ENCODE measurements at places on chromosomes 1 and 21.

DNA sequence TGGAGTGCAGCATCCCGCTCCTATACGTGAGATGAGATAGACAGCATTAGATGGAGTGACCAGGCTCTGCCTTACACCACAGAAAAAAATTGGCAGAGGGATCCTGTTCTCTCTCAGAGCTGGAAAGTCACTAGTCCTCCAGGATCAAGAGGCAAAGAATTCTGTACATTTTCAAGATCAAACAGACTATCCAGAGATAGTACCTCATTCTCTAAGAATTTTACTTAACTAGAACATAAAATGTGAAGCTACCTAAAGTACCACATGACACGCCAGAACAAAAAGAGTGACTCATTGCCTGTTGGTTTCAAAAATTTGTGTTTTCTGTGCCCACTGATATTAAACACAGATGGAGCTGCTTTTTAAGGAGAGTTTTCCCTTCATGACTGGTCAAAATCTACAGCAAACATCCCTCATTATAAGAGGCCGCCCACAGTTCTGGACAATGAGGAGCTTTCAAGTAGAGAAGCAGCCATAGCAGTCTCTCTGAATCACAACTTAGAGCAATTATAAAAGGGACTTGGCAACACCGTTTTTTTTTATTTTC, 32.3 kb downstream of the CD160 start:
- peak; percentile 98 for DNase-seq

DNA sequence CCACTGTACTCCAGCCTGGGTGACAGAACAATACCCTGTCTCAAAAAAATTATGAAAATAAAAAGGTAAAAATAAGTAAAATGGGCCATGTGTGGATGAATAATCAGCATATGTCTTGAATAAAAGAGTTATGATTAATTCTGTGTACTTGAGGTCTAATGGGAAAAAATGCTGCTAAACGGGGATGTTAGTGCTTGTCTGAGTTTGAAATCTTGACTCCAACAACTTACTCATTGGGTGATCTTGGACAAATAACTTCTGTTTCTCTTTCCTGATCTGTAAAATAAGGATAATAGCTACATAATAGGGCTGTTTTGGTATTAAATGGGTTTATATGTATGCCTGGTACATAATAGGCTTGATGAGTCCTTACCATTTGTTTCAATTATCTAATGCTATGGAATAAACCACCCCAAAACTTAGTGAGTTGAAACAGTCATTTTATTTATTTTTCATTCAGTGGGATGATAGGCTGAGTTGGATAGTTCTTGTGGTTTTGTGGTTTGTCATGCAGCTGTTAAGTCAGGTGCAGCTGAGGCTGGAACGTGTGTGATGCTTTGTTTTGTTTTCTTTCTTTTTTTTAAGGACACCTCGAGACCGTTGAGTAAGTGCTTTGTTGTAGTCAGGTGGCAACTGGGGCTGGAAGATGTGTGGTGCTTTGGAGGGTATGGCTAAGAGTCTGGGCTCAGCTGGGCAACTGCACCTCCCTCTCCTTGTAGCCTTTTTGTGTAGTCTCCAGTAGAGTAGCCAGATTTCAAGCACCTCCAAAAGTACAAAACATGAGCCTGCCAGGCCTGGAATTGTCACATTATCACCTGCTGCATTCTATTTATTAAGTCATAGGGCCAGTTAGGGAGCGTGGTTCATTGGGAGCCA, 4.9 kb downstream of the MDM4 start:
- DNase-seq = peak; percentile 42

- DNase-seq = peak; percentile 92
Measured at GRCh38 chr21:29187944-29188343, 57.5 kb downstream of the MAP3K7CL start.

- DNase-seq = peak; percentile 41
Measured at GRCh38 chr1:109807822-109808680, 44.3 kb upstream of the EPS8L3 start.

- no peak for DNase-seq
Measured at GRCh38 chr1:65483993-65484754, 63.7 kb downstream of the LEPR start.

DNA sequence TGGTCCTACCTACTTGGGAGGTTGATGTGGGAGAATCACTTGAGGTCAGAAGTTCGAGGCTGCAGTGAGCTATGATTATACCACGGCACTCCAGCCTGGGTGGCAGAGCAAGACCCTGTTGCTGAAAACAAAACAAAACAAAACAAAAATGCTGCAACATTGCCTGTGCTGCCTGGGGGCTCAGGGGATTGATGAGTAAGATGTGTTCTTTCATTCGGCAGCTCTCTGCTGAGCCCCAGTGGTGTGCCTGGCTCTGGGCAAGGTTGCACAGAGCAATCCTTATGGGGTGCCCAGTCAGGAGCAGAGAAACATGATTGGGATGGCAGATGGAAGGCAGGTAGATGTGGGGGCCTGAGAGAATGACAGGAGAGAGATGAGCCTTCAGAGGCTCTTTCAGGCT, 28.6 kb upstream of the KDM4A start:
- DNase-seq = no peak

GRCh38 chr1:117511273-117511672, 94.6 kb upstream of the TENT5C start:
- no peak for DNase-seq

GRCh38 chr1:65232461-65232990, 76.8 kb upstream of the DNAJC6 start:
- peak; percentile 18 for DNase-seq

- DNase-seq = no peak
Measured at GRCh38 chr1:192224396-192224795, 66.1 kb downstream of the RGS18 start.

DNA sequence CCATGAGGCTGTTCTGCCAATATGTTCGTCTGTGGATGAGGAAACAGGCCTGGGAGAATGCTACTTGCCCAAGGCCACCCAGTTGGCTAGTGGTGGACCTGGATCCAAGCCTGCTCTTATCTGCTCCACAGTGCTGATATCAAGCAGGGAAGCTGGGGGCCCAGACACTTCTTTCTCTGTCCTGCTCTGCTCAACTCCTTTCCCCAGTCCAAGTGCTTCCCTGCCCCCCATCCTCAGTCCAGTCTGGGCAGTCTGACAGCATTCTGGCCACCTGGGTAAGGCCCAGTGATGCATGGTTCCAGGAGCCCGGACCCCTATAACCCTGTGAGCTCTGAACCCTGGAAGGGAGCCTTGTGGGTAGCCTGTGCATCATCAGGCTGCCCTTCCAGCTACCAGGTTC, 4.2 kb upstream of the PAQR7 start:
- DNase-seq = no peak

DNA sequence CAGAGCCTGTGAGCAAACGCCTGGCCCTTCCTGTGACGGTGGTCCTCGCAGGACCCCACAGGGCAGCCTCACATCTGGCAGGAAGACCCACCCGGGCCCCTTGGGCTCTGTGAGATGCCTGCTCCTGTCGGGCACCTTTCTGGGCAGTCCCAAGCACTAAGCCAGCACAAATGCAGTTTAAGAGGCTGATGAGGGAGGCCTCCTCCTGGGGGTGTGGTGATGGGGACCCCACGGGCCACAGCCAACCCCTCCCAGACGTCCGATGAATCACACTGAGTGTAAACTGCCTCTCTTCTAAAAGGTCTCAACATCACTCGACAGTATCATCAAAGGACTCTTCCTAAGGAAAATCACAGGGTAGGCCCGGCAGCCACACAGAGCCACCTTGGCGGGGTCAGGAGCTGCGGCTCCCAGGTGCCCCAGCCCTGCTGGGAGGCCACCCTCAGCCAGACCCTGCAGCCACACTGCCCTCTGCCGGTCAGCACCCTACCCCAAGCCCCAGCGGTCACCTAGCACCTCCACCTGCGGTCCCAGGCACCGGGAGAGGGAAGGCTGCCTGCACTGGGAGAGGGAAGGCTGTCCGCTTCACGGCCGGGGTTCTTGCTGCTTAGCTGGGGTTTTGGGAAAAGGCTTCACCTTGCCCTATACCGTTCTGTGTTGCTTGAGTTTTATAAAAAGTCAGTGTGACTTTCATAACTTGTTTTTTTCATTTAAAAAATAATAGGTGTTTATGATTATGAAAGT, 3.9 kb upstream of the PRKCZ start:
- DNase-seq = no peak

GRCh38 chr1:178973652-178974101, 52.0 kb upstream of the FAM20B start:
- DNase-seq = peak; percentile 28

- peak; percentile 24 for DNase-seq
Measured at GRCh38 chr1:202952818-202953217, 5.3 kb downstream of the ADIPOR1 start.

DNA sequence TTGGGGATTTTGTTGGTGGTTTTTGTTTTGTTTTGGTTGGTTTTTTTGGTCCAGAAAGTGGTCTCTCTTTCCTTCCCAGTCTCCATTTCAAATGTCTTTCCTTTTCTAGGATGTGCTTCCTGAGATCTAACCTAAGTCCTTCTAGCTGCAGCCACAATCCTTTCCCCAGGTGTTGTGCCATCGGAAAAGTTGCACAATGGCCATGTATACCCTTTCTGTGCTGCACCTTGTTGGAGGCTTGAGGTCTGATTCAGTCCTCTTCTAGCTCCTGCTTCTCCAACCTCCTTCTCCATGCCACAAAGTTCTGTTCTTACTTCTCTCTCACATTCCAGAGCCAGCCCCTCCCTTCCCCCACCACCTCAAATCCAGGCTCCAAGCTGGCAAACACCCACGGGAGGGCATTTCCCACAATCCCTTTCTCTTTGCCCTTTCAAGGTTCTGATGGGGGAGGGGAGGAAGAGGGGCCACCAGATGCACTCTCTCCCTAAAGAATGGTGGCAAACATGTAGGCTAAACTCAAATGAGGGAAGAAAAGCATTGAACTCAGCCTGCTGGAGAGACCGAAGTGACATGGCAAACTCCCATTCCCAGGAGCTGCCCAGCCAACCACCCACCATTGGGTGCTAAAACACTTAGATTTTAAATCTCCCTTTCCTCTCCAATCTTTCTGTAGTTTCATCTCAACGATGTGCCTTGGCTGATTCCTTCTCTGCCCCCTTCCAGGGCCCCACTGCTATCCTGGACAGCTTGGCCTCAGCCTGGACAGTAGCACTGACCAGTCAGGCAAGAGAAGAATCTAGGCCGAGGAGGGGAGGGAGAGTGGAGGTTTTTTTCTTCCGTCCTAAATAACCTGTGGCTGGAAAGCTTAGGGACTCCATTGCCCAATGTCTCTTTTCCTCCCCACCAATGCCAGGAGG, 2.9 kb downstream of the KCNJ10 start:
- DNase-seq = no peak

DNA sequence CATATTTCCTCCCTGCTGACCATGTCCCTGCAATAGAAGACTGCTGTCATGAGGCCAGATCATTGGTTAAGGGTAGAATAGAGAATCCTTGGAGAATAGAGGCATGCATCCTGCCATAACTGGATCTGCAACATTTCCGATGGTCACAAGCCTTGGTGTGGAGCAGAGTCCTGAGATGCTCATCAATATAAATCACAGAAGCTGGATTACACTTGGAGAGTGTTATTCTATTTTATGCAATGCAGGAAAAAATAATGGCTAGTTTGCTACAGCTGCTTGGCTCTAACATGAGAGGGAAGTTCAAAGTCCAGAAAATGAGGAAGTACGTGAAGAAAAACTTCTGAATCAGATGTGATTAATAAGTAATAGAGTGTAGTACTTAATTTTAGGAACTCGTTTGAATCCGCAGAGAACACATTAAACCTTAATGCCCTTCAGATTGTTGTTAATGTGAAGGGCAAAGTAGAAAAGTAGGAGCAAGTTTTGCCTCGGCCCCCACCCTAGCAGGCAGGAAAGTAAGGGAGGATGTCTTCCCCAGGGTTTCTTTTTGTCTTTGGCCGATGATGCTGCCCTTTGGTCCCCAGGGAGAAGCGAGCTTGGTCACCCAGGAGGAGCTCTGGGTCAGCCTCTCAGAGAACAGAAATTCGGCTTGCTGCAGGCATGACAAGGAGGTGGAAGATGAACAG, 59.5 kb downstream of the KCNK1 start:
- no peak for DNase-seq

DNA sequence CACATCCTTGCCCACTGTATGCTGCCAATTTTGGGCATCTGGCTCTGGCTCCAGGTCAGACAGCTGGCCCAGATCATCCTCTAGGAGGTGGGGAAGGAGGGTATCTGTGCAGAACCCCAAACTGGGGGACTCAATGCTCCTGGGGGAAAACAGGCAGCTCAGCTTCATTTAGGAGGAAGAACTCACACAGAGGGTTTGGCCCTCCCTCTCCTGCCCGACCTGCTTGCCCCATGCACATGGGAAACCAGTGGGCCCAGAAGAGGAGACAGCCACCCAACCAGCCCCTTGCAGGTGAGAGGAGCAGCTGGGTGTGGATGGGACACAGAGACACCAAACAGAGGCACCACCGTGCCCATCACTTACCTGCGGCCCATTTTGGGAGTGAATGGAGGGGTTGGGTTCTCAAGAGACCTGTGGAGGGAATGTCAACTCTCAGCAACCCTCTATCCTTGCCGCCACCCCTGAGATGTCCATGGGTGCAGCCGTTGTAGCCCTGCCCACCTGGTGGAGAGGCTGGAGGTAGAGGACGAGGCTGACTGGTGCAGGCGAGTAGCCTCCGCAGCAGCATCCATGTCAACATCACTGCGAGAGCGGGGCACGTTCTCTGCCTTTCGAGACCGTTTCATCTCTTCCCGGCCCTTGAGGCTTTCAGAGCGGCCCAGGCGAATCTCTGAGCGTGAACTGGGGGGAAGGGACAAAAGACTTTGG, 27.5 kb downstream of the LRRC71 start:
- no peak for DNase-seq

GRCh38 chr21:16590186-16590585, 860.4 kb downstream of the USP25 start:
- no peak for DNase-seq

- DNase-seq = peak; percentile 7
Measured at GRCh38 chr1:161473348-161473747, 31.9 kb upstream of the FCGR2A start.

- DNase-seq = peak; percentile 28
Measured at GRCh38 chr1:119713749-119714456, 2.2 kb downstream of the PHGDH start.

- DNase-seq = peak; percentile 31
Measured at GRCh38 chr1:167599957-167600581, 30.0 kb upstream of the RCSD1 start.

DNA sequence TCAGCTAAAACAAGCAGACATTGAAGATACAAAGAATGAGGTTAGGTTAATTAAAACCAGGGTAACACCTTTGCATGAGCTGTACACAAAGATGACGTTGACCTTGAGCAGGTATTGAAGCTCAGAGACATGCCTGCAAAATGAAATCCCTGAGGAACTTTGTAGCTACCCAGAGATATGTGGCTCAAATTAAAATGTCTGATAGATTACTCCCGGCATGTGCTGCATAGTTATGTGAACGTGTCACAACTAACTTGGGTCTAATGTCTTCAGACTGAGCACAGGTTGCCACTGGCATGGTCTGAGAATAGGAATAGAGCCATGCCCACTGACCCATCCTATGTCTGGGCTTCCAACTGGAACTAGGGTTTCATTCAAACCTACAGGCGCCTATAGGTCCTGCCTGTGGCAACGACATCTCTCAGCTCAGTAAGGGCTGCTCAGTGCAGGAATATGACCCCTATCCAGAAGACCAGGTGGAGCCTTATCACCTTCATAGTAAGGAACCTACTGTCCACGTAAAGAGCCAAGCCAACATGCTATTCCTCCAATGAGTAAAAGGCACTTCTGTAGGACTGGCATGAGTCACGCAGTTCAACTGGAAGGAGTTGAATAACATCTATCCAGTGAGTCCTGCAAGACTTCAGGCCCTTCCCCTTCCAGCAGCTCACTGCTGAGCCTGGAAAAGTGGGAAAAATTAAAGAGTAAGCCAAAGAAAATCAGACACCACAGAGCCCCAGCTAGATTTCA, 60.7 kb downstream of the PRKAB2 start:
- DNase-seq = no peak
